ENCODE measurements at places on chromosomes 12 and 14.

DNA sequence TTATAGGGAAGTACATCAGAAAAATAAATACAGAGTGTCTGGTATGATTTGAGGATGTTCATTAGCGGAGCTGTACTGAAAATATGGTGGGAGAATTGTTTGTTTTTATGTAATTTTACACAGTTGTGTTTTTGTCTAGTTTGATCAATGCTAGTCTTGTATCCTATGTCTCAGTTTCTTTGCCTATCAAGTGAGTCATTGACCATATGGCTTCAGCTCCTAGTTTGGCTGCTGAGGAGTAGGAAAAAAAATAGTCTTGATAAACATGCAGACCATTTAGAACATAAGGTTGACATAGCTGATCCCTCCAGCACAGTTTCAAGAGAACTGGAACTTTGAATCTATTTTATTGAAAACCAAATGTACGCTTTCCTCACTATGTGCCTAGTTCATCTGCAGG is 1292.1 kb upstream of the FLRT2 start:
- no peak for DNase-seq

DNA sequence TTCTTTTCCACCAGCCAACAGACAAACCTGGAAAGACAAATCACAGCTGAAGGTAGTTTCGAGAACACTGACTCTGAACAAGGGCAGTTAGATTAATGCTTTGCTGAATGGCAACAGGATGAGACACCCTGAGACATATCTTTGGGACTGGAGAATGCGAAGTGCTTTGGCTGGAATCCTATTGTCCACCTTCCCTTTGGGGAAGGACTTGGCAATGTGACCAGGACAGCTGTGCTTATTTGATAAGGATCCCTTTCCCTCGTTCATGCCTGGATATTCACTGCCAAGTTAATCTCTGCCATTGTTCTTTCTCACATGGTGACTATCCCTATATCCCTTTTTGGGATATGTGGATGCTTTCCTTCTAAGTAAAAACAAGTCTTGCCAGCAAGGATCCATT is 537.1 kb upstream of the SEL1L start:
- no peak for DNase-seq

DNA sequence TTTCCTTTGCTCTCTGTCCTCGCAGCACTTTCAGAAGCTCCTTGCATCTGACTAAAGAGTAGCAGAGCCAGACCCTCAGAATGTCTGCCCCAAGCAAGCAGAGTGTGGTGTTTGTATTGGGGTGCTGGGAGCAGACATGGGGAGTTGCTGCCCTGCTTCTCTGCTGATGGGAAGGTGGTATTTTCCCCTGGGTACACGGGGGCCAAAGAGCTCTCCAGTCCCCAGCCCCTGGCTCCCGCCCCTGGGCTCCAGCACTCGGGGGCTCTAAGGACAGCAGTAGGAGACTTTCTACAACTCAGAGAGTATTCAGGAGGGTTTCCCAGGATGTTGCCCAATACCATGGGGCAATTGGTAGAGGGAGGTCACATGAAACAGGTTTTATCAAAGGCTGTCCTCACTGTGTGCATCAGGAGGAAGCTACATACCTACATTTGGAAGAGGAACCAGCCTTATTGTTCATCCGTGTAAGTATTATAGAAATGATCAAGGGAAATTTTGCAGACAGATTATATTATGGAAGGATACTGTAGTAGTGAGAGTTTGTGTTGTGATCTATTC is 50.3 kb downstream of the DAD1 start:
- no peak for DNase-seq

DNA sequence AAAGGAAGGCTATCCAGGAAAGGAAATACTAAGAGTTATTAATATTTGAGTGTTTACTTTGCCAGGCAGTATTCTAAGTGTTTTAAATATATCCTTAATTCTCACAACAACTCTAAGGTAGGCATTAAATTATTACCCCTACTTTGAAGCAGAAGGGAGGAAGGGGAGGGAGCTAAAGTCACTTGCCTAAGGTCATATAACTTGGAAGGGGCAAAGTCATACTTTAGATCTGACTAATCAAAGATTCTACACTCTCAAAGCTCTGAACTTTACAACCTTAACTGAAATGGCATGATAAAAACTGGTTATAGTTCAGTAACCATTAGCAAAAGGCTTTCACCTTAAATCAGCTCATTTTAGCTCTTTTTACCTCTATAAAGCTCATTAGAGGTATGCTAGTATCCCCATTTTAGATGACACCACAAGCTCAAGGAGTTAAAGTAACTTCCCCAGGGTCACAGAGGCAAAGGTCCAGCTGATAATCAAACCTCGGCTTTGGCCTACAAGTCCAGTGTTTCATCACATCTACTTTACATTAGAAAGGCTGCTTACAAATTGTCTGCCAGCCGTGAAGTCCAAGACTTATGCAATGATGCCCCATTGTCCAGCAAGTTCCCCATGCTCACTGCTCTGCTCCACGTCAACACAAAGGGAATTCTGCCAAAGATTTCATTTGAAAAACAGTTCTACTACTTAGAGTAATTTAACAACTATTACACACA is 223.9 kb downstream of the MED13L start:
- DNase-seq, result no peak

DNA sequence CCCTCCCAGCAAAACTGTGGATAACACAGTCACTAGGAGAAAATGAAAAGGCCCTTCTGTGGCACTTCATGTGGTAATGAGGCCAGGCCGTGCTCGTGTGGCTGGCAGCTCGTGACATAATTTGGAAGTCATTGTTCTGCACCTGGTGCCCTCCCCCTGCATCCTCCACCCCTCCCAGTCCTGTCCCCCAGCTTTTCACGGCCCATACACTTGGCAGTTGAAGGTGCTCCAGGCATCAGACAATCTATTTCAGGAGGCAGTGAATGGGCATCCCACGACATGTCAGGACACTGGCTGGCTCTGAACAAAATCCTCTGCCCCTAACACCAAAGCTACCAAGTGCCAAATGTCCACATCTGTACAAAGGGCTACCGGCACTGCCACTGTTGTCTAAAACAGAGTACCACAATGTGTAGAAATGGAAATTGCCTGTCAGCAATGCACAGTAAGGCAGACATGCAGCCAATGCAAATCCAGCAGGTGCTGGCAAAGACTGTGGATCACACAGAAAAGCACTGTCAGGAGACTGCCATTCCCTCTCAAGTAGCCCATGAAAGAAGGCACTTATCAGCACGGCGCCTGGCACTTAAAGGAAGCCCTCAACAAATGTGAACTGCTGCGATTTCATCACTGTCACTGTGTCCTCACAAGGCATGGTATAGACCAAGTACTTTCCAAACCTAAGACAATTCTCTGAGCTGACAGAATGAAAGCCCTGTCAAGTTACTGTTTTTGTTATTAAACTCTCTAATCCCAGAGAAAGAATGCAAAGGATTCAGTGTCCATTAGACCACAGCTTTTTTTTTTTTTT is 39.1 kb downstream of the CORO1C start:
- DNase-seq, result no peak

GRCh38 chr14:75697918-75698317 is 36.9 kb downstream of the TTLL5 start:
- DNase-seq, result no peak

DNA sequence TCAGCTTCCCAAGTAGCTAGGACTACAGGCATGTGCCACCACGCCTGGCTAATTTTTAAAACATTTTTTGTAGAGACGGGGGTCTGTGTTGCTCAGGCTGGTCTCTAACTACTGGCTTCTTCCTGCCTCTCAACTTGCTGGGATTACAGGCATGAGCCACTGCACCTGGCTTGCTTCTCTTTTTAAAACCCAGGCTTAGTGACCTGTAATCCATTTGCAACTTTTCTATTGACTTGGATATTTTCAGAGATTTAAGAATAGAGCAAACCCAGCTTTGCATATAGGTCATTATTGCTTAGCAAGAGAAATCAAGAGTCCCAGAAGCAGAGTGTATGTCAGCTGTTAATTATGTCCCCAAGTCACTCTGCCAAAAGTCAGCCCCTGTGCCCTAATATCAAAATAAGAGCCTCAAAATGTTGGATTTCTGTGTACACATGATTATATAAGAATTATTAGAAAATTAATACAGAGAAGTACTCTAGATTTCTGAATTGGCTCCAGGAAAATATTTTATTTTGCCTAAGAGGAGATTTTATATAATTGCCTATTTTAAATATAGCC is 24.9 kb downstream of the TCP11L2 start:
- no peak for DNase-seq

GRCh38 chr12:48973941-48974673 is 2.6 kb upstream of the WNT10B start:
- DNase-seq, result peak; percentile 29

Measured in effector CD4-positive, alpha-beta T cell (primary cell).